ENCODE measurements at places on chromosomes 4 and X. TPM values are rescaled to one million over a fixed set of nuclear protein-coding genes. Genes with fewer than 3 reads are reported as not detected.
A peak's percentile ranks its signal among the peaks of the same experiment; 100 is the strongest.

DNA sequence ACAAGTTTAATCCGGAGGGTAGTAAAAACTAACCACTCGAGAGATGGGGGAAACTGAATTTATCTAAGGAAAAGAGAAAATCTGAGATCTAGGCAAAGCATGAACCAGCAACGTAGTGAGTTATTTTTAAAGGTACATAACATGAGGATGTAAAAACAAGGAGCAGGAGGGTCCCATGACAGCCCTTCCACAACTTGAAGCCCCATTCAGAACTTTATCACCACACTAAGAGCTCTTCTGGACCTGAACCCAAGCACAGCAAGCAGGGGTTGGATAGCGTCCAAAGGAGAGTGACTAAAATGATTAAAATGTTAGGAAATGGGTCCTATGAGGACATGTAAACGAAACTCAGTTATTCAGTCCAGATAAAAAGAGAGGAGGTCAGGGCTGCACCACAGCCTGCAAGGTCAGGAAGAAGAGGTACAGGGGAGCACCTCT, 16.2 kb downstream of the SH3RF1 start:
- DNase-seq = peak; percentile 76

DNA sequence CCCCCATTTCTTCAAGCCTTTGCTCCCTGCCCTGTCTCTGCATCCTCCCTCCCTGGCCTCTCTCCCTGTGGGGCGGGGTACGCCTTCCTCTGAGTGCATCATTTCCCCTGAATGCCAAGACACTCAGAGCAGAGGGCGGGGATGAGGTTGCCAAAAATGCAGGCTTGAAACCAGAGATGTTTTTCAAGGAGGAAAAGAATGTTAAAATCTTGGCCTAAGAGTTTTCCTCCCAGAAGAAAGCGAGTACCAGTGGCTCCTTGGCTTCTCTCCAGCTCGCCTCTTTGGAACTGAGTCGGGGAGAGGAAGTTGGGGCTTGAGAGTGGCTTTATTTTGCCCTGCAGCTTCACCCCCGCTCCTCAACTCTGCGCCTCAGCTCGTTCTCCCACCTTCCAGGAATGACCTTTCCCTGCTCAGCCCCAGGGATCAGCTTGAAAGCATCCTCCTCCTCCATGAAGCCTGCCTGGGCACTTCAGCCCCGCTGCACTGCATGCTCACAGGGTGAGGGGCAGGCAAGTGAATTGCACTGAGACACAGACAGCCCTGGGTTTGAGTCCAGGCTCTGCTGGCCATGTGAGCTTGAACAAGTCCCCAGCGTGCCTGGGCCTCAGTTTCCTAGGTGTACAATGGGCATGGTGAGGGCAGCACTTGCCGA, 57.5 kb upstream of the SORCS2 start:
- no peak for DNase-seq

DNA sequence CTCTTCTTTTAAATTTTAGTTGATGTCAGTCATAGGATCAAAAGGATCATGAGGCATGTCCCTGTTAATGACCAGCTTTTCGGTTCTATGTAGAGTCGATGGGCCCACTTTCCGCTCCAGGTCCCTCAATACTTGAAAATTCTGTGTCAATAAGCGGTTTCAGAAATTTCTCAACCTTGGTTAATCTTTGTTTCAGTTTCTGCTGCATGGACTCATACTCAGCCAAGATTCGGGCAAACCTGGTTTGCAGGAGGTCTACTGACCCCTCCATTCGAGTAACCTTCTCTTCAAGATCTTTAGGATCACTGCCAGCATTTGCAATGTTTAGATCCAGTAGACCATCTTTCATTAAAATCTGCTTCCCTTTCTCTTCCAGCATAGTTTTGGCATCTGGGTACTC, 22.0 kb upstream of the NFXL1 start:
- DNase-seq = no peak

DNA sequence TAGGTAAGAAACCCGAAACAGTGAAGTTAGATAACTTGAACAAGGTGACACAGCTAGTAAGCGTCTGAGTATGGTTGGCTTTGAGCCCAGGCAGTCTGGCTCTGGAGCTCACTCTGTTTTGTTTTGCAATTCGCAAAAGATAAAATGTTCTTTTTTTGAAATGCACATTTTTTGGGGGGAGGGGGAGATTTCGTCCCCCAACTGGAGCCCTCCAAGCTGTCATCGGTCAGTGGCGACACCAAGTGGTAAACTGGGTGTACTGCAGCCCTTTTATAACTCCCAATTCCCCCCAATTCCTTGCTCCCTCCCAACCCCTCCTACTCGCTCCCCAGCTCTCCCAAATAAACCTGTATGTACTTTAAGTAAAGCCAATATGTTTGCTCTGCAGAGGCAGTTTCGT, 2.8 kb upstream of the CLCN5 start:
- DNase-seq = peak; percentile 21

- DNase-seq = no peak
Measured at GRCh38 chr4:34636623-34637022, 1607.7 kb downstream of the ARAP2 start.

DNA sequence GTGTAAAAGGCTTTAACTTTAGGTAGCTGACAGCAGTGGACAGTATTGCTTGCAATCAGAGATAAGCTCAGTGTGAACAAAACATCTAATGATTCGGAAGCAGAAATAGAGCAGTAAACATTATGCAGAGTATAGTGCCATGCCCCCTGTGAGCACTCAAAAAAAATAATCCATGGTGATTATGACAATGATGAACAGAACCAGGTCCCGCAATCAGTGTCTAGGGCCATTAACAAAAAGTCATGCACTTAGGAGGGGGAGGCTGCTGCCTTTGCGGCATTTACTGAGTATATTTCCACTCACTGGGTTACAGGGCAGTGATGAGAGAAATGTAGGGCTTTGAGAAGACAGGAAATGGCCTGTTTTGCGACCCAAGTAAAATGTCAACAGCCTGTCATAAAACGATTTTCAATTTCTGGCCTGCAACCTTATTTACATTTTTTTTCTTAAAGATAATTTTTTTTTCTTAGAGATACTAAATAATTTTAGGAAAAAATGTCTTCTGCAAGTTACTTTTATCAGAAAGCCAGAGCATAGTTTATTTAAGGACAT, 27.3 kb upstream of the NEIL3 start:
- DNase-seq = peak; percentile 10

GRCh38 chrX:1876041-1876440, 261.2 kb downstream of the ASMT start:
- no peak for DNase-seq

- no peak for DNase-seq
Measured at GRCh38 chrX:29659911-29660310, 555.5 kb upstream of the MAGEB2 start.

DNA sequence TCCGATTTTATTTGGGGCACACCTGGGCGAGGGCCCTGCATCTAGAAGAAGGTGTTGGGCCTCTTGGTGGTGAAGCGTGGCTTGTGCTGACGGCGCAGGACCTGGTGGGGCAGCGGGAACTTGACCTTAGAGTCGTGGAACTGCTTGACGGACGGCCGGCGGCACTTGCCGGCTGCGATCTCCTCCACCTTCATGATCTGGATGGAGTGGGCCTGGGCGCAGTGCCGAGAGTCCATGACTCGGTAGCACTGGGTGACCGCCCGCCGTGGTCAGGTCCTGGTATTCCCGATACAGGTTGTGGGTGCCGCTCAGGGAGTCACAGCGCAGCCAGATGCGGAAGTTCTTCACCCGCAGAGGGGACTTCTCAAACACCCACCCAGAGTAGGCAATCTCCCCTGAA, 56.8 kb upstream of the ALG13 start:
- DNase-seq = no peak

GRCh38 chr4:41176340-41176739, 38.0 kb downstream of the APBB2 start:
- no peak for DNase-seq

- DNase-seq = no peak
Measured at GRCh38 chrX:599837-600715, 30.5 kb upstream of the SHOX start.

- DNase-seq = no peak
Measured at GRCh38 chr4:150248181-150248580, 169.9 kb downstream of the DCLK2 start.

GRCh38 chr4:8532245-8532781, 47.9 kb upstream of the GPR78 start:
- DNase-seq = no peak

GRCh38 chrX:46306103-46306502, 239.1 kb downstream of the ZNF674 start:
- DNase-seq = no peak

- DNase-seq = no peak
Measured at GRCh38 chr4:150065740-150066139, 12.5 kb upstream of the DCLK2 start.

GRCh38 chrX:152904151-152905080, 6.5 kb downstream of the ZNF185 start:
- DNase-seq = no peak

- DNase-seq = peak; percentile 66
Measured at GRCh38 chrX:150482537-150483206, 85.7 kb upstream of the MTM1 start.

DNA sequence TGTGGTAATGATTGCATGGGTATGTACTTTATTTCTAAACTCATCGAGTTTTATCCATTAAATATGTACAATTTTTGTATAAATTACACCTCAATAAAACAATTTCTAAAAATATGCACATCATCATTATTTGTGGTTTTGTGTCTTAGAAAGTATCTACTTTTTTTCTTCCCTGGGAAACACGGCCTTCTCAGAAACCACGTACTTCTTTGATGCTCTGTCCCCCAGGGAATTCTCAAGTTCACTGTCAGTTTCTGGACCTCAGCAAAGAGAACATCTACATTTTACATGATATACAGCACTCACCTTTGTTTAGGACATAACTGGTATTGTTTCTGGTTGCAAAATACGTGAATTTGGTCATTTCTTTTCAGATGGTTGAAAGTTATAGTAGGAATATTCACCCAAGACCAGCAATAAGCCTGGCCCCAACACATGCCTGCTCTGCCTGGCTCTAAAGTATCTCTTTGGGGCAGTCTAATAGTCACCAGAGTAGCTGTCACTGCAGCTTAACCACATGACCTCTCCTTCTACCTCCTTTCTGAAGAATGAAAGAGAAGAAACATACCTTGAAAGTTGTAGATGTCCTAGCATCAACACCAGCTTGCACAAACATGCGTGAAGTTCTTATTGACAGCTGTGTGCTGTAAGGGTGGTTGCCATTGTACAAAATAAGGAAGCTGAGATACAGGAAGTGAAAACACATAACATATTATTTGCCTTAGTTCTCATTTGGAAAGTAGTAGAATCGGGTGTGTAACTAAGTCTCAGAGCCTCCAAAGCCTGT, 48.4 kb upstream of the SPANXN4 start:
- DNase-seq = no peak

DNA sequence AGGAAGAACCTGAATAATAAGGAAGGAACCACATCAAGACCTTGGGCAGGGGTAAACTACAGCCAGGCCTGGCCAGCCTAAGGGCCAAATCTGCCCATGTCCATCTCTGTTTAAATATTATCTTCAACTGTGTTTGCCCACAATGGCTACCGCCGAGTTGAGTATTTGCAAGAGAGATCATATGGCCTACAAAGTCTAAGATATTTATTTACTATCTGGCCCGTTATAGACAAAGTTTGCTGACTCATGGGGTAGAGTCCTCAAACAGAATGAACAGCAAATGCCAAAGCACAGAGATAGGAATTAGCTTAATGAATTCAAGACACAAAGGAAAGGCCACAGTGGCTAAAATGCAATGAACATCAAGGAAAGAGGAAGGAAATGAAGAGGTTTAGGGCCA, 44.8 kb downstream of the RPS6KA3 start:
- no peak for DNase-seq

DNA sequence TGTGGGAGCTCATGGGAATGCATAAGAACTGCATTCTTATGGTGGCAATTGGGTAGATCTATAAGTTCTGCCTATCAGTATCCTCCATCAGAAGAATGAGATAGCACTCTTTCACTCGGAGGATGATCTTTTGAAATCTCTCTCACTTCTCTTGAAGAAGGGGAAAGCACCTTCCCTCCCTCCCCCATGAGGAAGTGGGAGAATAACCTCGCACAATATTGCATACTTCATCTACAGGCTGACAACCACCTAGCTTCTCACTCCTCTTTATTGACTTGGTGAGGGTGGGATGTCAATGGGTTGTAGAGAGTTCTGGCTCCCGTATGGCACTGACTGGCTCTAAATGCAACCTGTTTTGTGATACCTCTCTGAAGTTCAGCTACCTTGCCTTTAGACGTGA, 146.7 kb upstream of the SPOCK3 start:
- DNase-seq = no peak

- DNase-seq = no peak
Measured at GRCh38 chr4:109879636-109880314, 31.9 kb downstream of the LRIT3 start.

- no peak for DNase-seq
Measured at GRCh38 chr4:73603271-73603710, 16.9 kb downstream of the RASSF6 start.

Gene CFI
- total RNA-seq = 23.4 TPM

Gene JCHAIN
- not detected for total RNA-seq

Gene DNAAF6
- total RNA-seq = not detected

Gene RNF128
- total RNA-seq = not detected

Gene CXorf38
- 9.0 TPM for total RNA-seq

Gene TBC1D8B
- 2.4 TPM for total RNA-seq

Gene TLR2
- 0.13 TPM for total RNA-seq

Gene SPANXC
- not detected for total RNA-seq

Gene TMEM150C
- 13.0 TPM for total RNA-seq

Gene IL13RA2
- 1.0 TPM for total RNA-seq

Gene GCNA
- 1.3 TPM for total RNA-seq

Measured in dermis microvascular lymphatic vessel endothelial cell (primary cell).